ENCODE measurements at places on chromosomes 16 and 17. TPM values are rescaled to one million over a fixed set of nuclear protein-coding genes. Genes with fewer than 3 reads are reported as not detected.

Gene PRAC1
- total RNA-seq, result 0.88 TPM

Gene MT2A
- 33.7 TPM for total RNA-seq

Gene BRIP1
- total RNA-seq, result 5.9 TPM

Gene SLC13A2
- total RNA-seq, result not detected

Gene MRPL58
- total RNA-seq, result 21.2 TPM

Gene PRR35
- under 0.01 TPM for total RNA-seq

Gene FAHD1
- total RNA-seq, result 63.1 TPM

Gene RPS2
- 2,359 TPM for total RNA-seq

Gene NPIPA2
- total RNA-seq, result 0.72 TPM

Gene ATP2A1
- 0.36 TPM for total RNA-seq

Gene GPT2
- total RNA-seq, result 15.3 TPM

Gene ADCY9
- 29.3 TPM for total RNA-seq

Gene CAVIN1
- total RNA-seq, result 988 TPM

Gene KRT15
- total RNA-seq, result 0.72 TPM
